Stimulated activated CD4-positive, alpha-beta T cell treated with anti-CD3 and anti-CD28 coated beads, Interleukin-1b, Interleukin-23, amount 100 ng/mL, for 1 hour (primary cell): ENCODE measurements at places on chromosomes 1 and 21.

DNA sequence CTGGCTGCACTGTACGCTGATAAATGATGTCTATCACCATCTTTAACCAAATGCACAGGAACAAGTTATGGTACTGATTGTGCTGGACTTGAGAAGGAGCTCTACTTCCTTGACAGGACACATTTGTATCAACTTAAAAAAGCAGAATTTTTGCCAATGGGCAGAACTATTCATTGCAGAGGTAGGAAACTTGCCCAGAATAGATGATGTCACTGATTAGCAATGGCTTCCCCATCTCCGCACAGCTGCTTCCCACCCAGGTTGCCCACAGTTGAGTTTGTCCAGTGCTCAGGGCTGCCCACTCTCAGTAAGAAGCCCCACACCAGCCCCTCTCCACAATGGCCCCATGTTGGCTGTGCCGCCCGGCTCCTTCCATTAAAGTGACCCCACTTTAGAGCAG, 33.4 kb downstream of the CAPN2 start:
- no peak for DNase-seq

DNA sequence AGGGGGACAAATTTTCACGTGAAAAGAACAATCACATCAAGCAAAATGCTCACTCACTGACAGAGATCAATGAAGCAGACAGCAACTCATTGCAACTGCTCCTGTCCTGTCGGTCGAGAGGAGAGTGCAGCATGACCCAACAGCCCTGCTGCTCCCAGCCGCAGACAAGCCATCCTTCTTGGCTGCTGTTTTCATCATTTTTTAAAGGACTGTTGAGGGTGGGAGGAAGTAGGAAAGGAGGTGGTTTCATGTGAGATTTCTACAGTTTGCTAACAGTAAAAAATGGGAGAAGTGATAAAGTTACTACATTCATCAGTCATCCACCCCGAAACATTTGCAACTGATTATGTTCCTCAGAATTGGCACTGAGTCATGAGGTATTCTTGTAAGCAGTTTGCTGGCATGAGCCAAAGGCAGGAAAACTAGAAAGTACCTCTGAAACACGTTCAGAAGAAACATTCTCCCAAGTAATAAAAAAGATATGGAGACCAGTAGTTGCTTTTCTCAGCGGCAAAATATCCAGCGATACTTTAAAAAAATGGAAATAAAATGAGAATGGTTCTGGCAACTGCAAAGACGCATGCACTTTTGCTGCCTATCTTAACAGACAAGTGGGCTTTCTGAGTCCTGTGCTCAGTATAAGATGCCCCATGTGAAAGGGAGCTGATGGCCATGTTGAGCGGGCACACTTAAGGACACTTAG, 72.0 kb upstream of the CLDN14 start:
- DNase-seq, result no peak

GRCh38 chr1:62953633-62954032, 169.7 kb downstream of the ATG4C start:
- DNase-seq, result no peak

GRCh38 chr1:27031235-27032118, 18.8 kb upstream of the TENT5B start:
- no peak for DNase-seq

DNA sequence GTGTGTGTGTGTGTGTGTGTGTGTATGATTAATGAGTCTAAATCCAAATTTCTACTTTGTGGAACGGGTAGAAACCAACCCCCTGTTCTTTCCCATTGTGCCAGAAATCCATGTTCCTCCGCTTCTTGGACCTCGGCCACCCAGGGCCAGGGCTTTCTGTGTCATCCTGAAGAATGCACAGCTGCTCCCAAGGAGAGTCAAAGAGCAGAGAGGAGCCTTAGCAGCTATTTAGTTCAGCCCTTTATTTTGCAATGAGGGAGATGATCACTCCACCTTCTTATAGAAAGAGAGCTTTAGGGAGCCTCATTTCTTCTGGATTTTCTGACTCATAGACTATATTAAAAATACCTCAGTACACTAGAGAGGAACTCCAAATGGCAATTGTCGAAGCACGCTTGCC, 489.3 kb upstream of the VAMP3 start:
- no peak for DNase-seq
